ENCODE measurements at places on chromosomes 4 and X.

GRCh38 chr4:55840956-55841355, 12.5 kb upstream of the EXOC1 start:
- DNase-seq, result no peak

DNA sequence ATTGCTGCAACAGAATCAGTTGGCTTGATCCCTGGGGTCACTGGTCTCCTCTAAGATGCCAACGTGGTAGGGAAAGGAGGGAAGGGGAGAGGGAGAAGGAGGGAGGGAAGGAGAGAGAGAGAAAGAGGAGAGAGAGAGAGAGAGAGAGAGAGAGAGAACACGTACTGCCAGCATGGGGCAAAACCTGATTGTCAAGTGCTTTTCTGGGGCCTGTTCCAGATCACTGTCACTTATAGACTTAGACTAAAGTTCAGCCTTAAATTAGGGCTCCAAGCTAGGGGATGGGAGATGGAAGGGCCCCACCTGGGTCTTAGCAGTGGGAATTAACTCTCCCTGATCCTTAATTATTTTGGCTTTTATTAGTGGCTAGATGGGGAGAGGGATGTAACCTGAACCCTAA, 12.9 kb downstream of the SHROOM4 start:
- DNase-seq, result no peak

DNA sequence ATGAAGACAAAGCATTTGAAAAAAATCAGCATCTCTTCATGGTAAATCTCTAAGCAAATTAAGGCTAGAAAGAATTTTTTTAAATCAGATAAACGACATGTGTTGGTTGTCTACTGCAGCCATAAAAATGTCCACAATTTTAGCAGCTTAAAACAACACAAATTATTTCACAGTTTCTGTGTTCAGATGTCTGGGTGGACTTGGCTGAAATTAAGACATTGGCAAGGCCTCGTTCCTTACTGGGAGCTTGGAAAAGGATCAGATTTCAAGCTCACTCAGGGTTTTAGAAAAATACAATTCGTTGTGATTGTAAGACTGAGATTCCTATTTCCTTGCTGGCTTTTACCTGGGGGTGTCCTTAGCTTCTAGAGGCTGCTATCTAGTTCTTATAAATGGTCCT, 1470.6 kb downstream of the PCDH19 start:
- no peak for DNase-seq

DNA sequence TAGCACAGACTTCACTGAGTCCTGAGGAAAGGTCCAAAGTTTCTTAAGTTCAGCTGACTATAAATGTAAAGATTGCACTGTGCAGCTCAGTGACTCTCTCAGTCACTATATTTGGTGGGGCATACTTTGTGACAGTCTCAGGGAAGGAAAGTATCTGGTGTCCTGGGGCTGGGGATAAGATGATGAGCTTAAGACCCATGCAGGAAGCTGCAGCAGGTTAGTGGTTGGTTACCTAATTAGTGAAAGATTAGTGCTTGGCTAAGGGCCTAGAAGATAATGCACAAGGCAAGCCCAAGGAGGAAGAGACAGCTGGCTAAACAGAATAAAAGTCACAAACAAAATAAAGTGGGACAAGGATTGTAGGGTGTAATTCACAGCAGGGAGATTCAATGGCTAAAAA, 25.4 kb upstream of the SLITRK4 start:
- DNase-seq, result no peak

DNA sequence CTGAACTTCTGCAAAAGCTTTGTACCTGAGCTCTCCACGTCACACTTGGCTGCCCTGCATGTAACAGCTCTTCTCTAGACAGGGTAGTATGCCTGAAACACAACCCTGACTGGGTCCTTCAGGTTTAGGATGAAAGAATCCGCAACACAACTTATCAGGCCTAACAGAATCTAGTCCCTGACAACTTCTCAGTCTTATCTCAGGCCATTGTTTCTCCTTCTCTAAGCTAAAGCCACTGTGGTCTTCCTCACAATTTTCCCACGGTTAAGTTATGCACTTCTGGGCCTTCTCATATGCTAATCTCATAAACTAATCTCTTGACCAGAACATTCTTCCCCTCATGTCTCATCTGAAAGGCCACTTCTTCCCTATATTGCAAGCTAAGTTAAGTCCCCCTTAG, 10.8 kb upstream of the TMPRSS11B start:
- DNase-seq, result no peak

DNA sequence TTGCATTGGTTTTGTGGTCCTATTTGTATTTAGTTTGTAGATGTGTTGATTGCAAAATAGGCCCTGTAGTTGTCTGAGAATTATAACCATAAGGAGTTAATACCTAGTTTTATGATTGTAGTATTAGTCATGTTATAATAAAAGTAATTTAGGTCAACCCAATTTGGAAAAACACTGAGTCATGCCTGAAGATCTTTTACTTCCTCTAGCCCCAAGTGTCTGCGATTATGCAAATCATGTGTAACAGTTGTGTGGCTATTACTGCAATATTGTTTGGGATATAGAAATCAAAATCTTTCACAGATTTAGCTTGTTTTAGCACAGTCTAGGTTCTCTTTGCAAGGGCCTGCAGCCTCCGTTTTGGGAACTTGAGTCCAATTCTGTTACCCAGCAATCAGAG, 12.6 kb downstream of the SRD5A3 start:
- no peak for DNase-seq

GRCh38 chr4:159390648-159391047, 287.8 kb downstream of the RAPGEF2 start:
- no peak for DNase-seq

- DNase-seq, result no peak
These were observed 7.7 kb downstream of the FANCB start for GRCh38 chrX:14865201-14865600.

DNA sequence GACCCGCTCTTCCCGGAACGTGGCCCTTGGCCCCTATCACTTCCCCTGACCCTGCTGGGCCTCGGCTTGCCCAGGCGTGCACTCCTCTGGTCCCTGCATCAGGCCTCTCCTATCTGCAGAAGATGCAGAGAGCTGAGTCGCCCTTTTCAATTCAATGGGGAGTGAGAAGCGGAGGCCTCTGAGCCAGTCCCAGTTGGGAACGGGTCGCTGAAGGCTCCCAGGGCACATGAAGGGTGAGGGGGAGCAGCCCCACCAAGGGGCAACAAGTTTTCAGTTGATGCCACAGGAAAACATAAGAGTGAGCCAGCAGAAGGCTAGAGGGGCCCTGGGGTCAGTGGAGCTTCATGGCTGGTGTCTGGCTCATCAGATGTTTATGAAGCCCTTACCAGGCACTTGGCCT, 17.1 kb downstream of the PSAPL1 start:
- no peak for DNase-seq
